ENCODE measurements at places on chromosomes 1 and 21.

- no peak for DNase-seq
Observed at GRCh38 chr21:23308741-23309140, 2298.5 kb downstream of the MRPL39 start.

DNA sequence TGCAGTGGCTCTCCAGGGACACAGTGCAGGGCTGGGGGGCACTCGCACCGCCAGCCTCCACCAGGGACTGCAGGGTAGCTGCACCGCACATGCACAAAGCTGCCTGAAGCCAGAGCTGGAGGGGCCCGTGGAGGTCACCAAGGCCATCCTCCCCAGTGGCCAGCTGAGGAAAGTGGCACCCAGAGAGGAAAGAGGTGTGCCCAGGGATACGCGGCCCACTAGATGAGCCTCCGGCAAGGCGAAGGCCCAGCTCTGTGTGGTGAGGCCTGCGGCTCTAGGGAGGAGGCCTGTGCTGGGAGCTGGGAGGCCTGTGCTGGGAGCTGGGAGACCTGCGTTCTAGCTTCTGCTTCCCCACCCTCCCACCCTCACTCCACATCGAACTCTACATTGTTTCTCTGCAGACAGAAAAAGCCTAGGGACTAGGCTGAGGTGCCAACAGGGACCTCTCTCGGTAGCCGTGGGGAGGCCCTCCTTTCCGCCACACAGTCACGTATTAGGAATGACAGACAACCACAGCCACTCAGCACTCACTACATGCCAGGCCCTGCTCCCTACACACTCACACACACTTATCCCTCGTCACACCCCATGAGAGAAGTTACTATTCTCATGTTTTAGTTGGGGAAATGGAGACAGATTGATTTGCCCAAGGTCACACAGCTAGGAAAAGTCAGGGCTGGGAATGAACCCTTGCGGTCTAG lies 921 bp upstream of the ASCL5 start:
- no peak for DNase-seq

DNA sequence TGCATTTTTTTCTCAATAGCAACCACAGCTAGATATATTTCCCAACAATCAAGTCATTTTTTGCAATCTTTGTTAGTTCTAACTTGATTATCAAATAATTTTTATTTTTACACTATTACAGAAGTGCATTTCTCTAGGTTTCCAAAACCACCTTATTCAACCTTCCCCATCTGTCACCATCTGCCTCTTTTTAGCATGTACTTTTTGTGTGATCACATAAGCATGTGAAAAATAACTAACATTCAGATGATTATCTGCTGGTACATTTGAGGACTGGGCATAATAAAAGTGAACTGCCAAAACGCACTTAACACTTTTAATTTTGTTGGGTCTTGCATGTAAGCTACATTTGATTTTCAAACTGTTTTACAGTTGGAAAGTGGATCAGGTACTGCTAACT lies 291.5 kb downstream of the AKT3 start:
- DNase-seq: no peak

DNA sequence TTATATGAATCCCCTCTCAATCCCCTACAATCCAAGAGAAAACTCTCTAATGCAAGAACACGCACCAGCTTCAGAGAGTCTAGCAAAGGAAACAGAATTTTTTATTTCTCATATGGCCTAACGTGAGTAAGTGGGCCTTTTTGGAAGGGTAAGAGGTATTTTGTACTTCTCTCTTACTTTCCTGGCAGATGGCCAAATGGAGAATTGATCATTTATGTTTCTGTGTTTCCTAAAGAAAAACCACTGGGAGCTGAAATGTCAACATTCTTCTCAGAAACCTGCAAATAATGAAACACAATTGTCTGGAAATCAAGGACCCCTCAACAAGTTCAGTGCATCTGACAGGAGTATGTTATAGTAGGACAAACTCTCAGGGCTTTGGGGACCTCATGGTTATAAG lies 176.4 kb upstream of the C8B start:
- no peak for DNase-seq

DNA sequence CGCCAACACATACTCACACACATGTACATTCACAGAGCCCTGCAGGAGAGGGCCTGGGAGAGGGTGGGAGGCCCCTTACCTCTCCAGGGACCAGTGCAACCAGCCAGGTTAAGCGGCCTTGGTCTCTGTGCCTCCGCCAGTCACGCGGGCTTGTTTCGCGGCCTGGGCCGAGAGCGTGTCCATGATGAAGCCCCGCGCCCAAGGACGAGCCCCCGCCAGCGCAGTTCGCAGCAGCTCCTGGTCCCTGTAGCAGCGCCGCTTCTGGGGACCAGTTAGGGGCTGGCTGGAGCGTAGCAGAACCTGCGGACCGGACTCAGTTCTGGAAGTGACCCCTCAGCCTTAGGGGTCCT lies 7.3 kb upstream of the FAM167B start:
- DNase-seq: no peak

- no peak for DNase-seq
Observed at GRCh38 chr1:71307451-71307850, 226.6 kb upstream of the ZRANB2 start.

Measured in NCI-H2081 (cell line).